Aorta (tissue), 5 donors: ENCODE measurements at places on chromosomes 2 and 18. TPM values are rescaled to one million over a fixed set of nuclear protein-coding genes. Genes with fewer than 3 reads are reported as not detected.

Gene LTBP1
- polyA plus RNA-seq: 107 TPM

Gene MARCHF4
- not detected for polyA plus RNA-seq

Gene GPR35
- polyA plus RNA-seq: 14.5 TPM

Gene SLC8A1
- 0.97 TPM for polyA plus RNA-seq

Gene B3GNT7
- polyA plus RNA-seq: 3.5 TPM

Gene TBR1
- not detected for polyA plus RNA-seq

Gene ATG9A
- polyA plus RNA-seq: 9.6 TPM

Gene DOK6
- 1.2 TPM for polyA plus RNA-seq

Gene RAPGEF4
- polyA plus RNA-seq: 0.46 TPM

Gene PDCD1
- not detected for polyA plus RNA-seq

Gene CYBRD1
- polyA plus RNA-seq: 124 TPM

Gene ALPG
- polyA plus RNA-seq: not detected

Gene KIAA1328
- polyA plus RNA-seq: 6.0 TPM

Gene IL36B
- polyA plus RNA-seq: not detected

Gene KCNG3
- polyA plus RNA-seq: not detected

Gene MC5R
- not detected for polyA plus RNA-seq

Gene IL1F10
- not detected for polyA plus RNA-seq

Gene MAIP1
- polyA plus RNA-seq: 9.0 TPM

Gene GPR45
- 0.31 TPM for polyA plus RNA-seq
